Right cardiac atrium (tissue), 5 donors: ENCODE measurements at places on chromosomes 12 and 14.

GRCh38 chr12:108804271-108804953 is 53.0 kb downstream of the SSH1 start:
- peak; percentile 81 for DNase-seq

- no peak for DNase-seq
Measured at GRCh38 chr14:95237121-95237957, 80.0 kb upstream of the DICER1 start.

DNA sequence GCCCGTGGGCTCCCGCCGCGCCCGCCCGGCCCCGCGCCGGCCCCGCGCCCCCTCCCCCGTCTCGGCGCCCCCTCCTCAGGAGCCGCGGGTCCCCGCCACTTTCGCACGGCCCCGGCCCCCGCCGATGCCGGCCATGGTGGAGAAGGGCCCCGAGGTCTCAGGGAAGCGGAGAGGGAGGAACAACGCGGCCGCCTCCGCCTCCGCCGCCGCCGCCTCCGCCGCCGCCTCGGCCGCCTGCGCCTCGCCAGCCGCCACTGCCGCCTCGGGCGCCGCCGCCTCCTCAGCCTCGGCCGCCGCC is 263 bp downstream of the RCOR1 start:
- DNase-seq: no peak

GRCh38 chr14:33056213-33056612 is 117.5 kb downstream of the NPAS3 start:
- no peak for DNase-seq

DNA sequence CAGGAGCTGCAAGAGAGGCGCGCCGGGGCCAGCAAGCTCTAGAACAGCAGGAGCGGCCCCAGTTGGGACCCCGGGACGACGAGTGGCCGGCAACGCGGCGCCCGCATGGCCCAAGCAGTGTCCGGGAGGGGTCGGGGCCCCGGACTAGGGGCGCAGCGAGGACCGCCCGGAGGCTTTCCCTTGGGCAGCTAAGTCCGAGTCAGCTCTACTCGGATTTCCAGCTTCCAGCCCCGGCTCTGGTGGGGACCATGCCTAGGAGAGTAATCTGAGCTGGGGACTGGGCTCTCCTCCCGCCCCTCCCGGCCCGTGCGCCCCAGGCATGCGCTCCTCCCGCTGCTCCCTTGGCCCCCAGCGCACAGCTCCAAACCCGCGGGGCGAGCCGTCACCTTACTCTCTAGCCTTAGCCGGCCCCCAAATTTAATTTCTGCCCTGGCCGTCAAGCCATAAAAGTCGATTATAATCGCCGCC is 41.6 kb upstream of the CAPRIN2 start:
- DNase-seq: peak; percentile 55

- no peak for DNase-seq
Measured at GRCh38 chr12:65232476-65233077, 45.9 kb upstream of the MSRB3 start.

DNA sequence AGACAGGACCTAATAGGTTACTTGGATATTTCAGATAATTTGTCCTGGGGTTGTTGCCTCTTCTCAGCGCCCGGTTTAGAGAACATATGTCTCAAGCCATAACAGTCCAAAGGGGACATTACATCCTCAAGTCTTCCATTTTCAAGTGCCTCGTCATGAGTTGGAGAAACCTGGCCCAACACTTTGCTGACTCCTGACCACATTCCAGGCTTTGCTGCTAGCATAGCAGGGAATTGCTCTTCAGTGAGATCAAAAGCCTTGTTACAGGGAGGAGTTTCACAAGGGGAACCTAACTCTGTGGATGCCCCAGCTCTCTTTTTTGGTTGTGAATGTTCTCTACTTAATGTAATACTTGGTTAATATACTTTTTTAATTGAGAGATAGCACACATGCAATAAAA is 8.2 kb upstream of the MMP19 start:
- no peak for DNase-seq

- DNase-seq: no peak
Measured at GRCh38 chr12:123149088-123149487, 1.8 kb downstream of the PITPNM2 start.

- DNase-seq: no peak
Measured at GRCh38 chr12:117161460-117162166, 28.7 kb downstream of the FBXO21 start.

DNA sequence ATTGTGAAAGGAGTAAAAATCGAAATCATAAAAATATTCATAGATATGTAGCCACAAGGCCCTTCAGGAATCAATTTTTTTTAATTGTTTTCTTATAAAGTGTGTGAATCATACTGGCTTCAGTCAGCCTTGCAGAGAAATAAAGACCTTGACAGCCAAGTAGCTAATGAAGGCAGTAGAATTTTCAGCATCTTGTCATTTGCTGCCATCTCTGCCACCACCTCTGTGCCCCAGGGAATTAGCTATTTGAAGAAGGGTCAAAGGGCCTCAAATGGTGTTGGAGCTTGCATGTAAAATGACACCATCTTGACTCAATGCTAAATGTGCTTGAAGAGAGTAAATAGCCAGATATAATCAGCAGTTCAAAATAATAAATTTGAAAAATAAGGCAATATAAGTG is 359.4 kb upstream of the DCN start:
- no peak for DNase-seq

- peak; percentile 58 for DNase-seq
Measured at GRCh38 chr14:61898568-61898967, 136.3 kb downstream of the SNAPC1 start.

GRCh38 chr12:11593013-11593412 is 56.5 kb upstream of the ETV6 start:
- DNase-seq: no peak

GRCh38 chr12:105267711-105268110 is 31.7 kb upstream of the APPL2 start:
- DNase-seq: no peak
